Caudate nucleus (tissue), 63 donors: ENCODE measurements at places on chromosomes 2 and 18.

- DNase-seq = no peak
Measured at GRCh38 chr2:128457716-128458115, 139.0 kb upstream of the HS6ST1 start.

DNA sequence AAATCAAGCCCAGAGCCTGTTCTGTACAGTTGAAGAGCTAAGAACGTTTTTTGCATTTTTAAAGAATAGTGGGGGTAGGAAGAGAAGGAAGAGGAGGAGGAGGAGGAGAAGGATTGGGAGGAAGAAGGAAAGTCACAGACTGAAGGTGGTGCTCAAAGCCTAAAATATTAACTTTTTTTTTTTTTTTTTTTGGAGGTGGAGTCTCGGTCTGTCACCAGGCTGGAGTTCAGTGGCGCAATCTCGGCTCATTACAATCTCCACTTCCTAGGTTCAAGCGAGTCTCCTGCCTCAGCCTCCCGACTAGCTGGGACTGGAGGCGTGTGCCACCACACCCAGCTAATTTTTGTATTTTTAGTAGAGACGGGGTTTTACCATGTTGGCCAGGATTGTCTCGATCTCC lies 18.3 kb upstream of the KLHL29 start:
- DNase-seq = no peak

- no peak for DNase-seq
Measured at GRCh38 chr18:10300739-10301138, 153.7 kb upstream of the APCDD1 start.

DNA sequence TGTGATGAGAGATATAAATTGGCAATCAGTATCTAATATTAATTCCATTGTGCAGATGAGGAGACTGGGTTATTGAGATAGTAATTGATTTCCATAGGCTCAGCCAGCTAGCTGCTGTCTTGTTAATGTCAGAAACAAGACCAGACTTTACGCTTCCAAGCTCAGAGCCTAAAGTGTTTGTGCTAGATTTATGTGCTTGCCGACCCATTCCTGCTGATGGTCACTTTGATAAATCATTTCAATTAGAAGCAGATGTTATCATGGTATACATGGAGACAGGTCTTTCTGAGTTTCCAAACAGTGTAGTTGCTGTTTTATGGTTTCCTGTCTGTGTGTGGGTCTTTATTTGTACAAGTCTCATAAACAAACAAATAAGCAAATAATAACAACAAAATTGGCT lies 92.8 kb downstream of the AQP4 start:
- no peak for DNase-seq

GRCh38 chr2:148726228-148726627 lies 81.7 kb downstream of the EPC2 start:
- DNase-seq = no peak

DNA sequence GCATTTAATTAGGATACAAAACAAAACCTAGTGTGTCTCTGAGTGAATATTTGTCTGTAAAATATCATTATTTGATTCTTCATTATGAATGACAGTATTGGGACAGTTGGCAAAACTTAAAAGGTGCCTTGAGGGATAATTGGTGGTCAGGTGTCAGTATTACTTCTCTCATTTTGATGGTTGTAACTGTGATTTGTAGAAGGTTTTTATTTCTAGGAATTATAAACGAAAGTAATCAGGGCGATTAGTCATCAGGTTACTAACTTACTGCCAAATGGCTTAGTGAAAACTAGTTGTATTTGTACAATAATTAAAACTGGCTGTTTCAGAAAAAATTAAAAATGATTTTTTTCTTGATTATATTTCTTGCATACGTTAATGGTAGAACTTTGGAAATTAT lies 117.6 kb downstream of the BIRC6 start:
- DNase-seq = no peak

DNA sequence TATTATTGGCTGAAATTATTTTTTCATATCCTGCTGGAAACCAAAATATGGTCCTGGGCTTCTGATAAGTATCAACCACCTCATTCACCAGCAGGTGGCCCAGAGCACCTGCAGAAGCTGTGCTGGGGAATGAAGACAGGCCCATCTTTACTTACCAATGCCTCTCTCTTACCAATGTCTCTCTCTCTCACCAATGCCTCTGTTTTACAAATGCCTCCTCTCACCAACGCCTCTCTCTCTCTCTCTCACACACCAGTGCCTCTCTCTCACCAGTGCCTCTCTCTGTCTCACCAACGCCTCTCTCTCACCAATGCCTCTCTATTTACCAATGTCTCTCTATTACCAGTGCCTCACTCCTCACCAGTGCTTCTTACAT lies 2.3 kb upstream of the MAL start:
- no peak for DNase-seq

GRCh38 chr2:12624905-12625598 lies 91.7 kb upstream of the TRIB2 start:
- no peak for DNase-seq

GRCh38 chr2:104825124-104825865 lies 28.6 kb upstream of the POU3F3 start:
- DNase-seq = no peak

DNA sequence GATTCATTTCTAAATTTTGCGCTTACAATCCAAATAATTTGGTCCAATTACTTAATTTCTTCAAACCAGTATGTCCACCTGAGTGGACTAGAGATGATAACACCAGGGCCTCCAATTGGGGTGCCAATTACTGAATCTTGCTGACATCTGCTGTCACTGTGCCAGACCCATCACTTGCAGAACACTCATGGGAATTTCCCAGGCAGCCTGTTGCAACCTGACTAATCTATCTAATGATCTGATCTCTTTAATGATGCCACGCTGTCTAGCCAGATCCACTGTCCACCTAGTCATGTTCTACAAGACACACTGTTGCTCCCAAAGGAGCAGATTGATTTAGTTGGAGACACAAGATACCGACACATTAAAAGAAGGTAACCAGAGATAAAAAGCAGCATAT lies 11.8 kb upstream of the LRP1B start:
- no peak for DNase-seq

- DNase-seq = no peak
Measured at GRCh38 chr18:73431620-73432019, 563.8 kb upstream of the NETO1 start.

GRCh38 chr2:208466151-208466919 lies 59.7 kb downstream of the PTH2R start:
- peak; percentile 13 for DNase-seq

- DNase-seq = no peak
Measured at GRCh38 chr2:27925766-27926472, 35.4 kb downstream of the BABAM2 start.

GRCh38 chr18:3511980-3512379 lies 62.0 kb downstream of the TGIF1 start:
- no peak for DNase-seq

GRCh38 chr2:239261356-239261755 lies 139.5 kb downstream of the HDAC4 start:
- DNase-seq = no peak

- no peak for DNase-seq
Measured at GRCh38 chr2:202815548-202816360, 55.8 kb downstream of the ICA1L start.

GRCh38 chr2:84924173-84925106 lies 19.0 kb downstream of the TMSB10 start:
- DNase-seq = no peak

DNA sequence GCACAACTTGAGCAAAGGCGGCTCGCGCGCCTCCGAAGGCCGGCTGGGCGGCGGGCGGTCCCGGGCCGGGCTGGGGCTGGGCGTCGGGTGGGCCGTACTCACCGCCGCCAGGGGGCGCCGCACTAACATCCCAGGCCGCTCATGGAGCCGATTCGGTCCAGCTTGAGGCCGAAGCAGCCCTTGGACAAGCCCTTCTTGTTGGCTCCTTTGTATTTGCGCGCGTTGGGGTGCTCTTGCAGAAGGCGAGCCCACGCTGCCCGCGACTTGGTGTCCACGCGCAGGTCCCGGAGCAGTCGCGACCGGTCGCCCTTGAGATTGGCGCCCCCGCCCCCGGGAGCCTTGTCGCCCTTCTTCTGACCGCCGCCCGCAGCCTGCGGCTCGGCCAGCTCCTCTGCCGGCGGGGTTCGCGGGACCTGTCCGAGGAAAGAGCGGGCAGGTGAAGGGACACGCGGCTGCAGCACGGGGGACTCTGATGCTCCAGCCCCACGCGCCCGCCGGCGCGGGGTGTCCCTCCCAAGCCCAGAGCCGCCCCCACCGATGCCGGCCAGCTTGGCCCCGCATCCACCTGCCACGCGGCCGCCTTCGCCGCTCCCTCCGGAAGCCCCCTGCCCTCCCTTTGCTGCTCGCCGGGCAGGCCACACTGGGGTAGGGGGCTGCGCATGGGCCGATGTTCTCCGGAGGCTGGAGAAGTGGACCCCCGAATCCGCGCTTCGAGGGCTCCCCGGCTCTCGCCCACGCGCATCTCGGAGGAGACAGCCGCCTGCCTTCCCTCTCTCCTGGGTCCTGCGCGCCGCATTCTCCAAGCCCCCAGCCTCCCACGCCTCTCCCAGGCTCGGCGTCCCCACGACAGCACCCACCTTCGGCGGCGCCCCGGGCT lies 655 bp downstream of the NPPC start:
- DNase-seq = peak; percentile 36

- no peak for DNase-seq
Measured at GRCh38 chr2:7913974-7914373, 767.9 kb upstream of the ID2 start.

GRCh38 chr18:61941948-61942471 lies 49.2 kb upstream of the RNF152 start:
- no peak for DNase-seq

DNA sequence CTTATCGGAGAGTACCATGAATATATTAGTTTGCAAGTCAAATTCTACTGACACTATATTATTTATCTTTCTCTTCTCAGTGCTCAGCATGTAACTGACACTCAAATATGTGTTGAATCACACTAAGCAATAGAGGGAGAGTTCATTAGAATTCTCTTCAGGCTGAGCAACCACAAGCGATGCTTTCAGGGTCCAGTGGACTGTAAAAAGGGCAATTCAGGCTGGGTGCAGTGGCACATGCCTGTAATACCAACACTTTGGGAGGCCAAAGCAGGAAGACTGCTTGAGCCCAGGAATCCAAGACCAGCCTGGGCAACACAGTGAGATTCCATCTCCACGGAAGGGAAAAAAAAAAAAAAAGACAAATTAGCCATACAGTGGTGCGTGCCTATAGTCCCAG lies 16.3 kb downstream of the PDE6D start:
- peak; percentile 35 for DNase-seq

DNA sequence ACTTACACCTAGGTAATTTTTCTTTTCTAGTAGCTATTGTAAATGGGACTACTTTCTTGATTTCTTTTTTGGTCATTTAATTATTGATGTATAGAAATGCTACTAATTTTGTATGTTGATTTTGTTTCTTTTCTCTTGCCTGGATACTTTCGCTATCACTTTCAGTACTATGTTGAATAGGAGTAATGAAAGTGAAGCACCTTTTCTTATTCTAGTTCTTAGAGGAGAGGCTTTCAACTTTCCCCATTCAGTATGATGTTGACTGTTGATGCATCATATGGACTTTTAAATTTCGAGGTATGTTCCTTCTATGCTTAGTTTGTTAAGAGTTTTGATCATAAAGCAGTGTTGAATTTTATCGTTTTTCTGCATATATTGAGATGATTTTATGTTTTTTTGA lies 142.5 kb downstream of the CDH19 start:
- no peak for DNase-seq

GRCh38 chr2:171334946-171335345 lies 98.8 kb downstream of the METTL8 start:
- DNase-seq = no peak

GRCh38 chr2:8677646-8678592 lies 3.9 kb upstream of the ID2 start:
- DNase-seq = no peak

DNA sequence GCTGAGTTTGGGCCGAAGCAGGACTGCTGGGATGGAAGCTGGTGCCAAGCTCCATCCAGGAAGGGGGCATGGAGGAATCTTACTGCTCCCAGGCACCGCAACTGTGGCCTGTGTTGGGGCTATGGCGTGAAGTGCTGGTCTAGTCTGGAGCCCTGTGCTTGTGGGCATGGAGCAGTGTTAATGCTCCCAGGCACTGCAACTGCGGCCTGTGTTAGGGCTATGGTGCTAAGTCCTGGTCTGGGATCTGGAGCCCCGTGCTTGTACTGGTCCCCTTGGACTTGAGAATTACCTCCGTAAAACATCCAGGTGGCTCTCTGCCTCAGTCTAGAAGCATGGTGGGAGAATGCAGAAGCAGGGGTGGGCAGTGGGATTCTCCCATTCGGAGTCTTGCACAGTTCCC lies 1379.4 kb upstream of the ACVR2A start:
- DNase-seq = no peak

DNA sequence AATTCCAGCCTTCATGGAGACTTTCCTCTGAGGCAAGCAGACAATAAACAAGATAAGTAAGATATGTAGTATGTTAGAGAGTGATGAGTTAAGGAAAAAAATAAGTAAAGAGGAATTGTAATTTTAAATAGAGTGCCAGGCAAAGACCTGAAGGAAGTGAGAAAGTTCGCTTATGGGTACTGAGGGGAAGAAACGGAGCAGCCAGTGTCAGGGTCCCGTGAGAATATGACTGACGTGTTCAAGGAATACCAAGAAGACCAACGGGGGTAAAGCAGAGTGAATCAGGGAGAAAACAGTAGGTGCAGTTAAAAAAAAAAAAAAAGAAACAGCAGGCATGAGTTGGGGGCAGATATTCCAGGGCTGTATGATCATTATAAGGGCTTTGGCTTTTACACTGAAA lies 45.1 kb downstream of the ARHGEF33 start:
- DNase-seq = no peak

DNA sequence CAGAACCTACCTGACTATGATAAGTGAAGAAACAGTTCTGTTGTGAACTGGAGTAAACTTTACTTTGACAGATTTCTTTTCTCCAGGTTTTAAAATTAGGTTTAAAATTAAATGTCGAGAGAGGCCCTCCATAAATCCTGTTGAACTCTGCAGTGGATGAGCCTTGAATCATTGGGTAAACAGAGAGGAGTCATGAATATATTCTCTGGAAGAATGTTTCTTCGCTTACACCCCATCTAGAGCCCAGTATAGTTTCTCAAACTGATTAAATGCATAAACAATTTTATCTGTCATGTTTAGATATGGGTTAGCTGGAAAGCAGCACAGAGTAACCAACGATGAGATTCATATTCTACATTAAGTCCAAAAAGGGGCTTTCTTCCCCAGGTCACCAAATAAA lies 84.0 kb downstream of the ZAP70 start:
- no peak for DNase-seq

GRCh38 chr2:20900052-20900636 lies 77.2 kb upstream of the LDAH start:
- DNase-seq = no peak

GRCh38 chr2:144239306-144239705 lies 280.6 kb downstream of the ZEB2 start:
- DNase-seq = no peak
